Muscle of leg (tissue), 16 donors: ENCODE measurements at places on chromosomes 5 and 9. TPM values are rescaled to one million over a fixed set of nuclear protein-coding genes. Genes with fewer than 3 reads are reported as not detected.

Gene SUSD3
- 2.6 TPM for total RNA-seq

Gene CCT5
- 223 TPM for total RNA-seq

Gene CYSRT1
- total RNA-seq, result 0.18 TPM

Gene PRR7
- total RNA-seq, result 0.93 TPM

Gene HTR1A
- total RNA-seq, result not detected

Gene SNCB
- not detected for total RNA-seq

Gene KCNT1
- 3.2 TPM for total RNA-seq

Gene SQSTM1
- total RNA-seq, result 67.7 TPM

Gene PCDHB2
- total RNA-seq, result 3.2 TPM

Gene PRDM9
- total RNA-seq, result not detected

Gene ANKRD33B
- 1.7 TPM for total RNA-seq

Gene FOXD4L4
- total RNA-seq, result 0.04 TPM

Gene NEURL1B
- 27.3 TPM for total RNA-seq

Gene SPARC
- total RNA-seq, result 4,650 TPM

Gene CPLANE1
- 23.8 TPM for total RNA-seq

Gene SLIT3
- 7.4 TPM for total RNA-seq

Gene HRH2
- 0.35 TPM for total RNA-seq

Gene LVRN
- total RNA-seq, result 3.3 TPM

Gene NR5A1
- not detected for total RNA-seq

Gene SV2C
- total RNA-seq, result under 0.01 TPM

Gene PAIP1
- 108 TPM for total RNA-seq

Gene PCDHGB2
- 1.5 TPM for total RNA-seq

Gene ADAMTS16
- 4.3 TPM for total RNA-seq

Gene KIF24
- total RNA-seq, result 10.3 TPM

Gene TMEM215
- total RNA-seq, result 0.66 TPM

Gene TOR1B
- 16.3 TPM for total RNA-seq

Gene REEP5
- total RNA-seq, result 37.8 TPM

Gene TNC
- 28.4 TPM for total RNA-seq

Gene GEMIN5
- 17.0 TPM for total RNA-seq

Gene BTNL3
- total RNA-seq, result not detected

Gene NSUN2
- total RNA-seq, result 33.2 TPM

Gene PCDHB16
- 2.1 TPM for total RNA-seq

Gene HAPLN1
- total RNA-seq, result 0.31 TPM

Gene CHSY3
- total RNA-seq, result 6.3 TPM

Gene OTP
- not detected for total RNA-seq

Gene SPATA31A3
- total RNA-seq, result not detected

Gene KIF4B
- under 0.01 TPM for total RNA-seq

Gene FAM151B
- total RNA-seq, result 5.7 TPM

Gene PPIC
- 24.3 TPM for total RNA-seq

Gene C5orf58
- total RNA-seq, result not detected

Gene SMIM33
- total RNA-seq, result not detected

Gene TTC23L
- 0.13 TPM for total RNA-seq

Gene ANKRD55
- not detected for total RNA-seq

Gene PIP5KL1
- total RNA-seq, result 0.49 TPM

Gene LRRTM2
- 1.0 TPM for total RNA-seq

Gene ACTBL2
- total RNA-seq, result not detected

Gene FKBP15
- total RNA-seq, result 16.8 TPM

Gene CATSPER3
- total RNA-seq, result 0.31 TPM

Gene RGS7BP
- total RNA-seq, result 5.3 TPM

Gene SSBP2
- total RNA-seq, result 51.9 TPM

Gene CDX1
- 0.27 TPM for total RNA-seq

Gene EXOSC3
- total RNA-seq, result 28.1 TPM

Gene NFIL3
- 12.8 TPM for total RNA-seq

Gene PCDHB11
- total RNA-seq, result 4.3 TPM

Gene IL7R
- total RNA-seq, result 0.22 TPM

Gene FOXI1
- total RNA-seq, result not detected

Gene C6
- 0.18 TPM for total RNA-seq

Gene SLC34A3
- total RNA-seq, result 0.04 TPM

Gene RIMOC1
- total RNA-seq, result 10.5 TPM

Gene EGFL7
- total RNA-seq, result 78.4 TPM
